CD4-positive, alpha-beta T cell treated with Interleukin-6 for 4 hours (primary cell): ENCODE measurements at places on chromosomes 1 and 21.

DNA sequence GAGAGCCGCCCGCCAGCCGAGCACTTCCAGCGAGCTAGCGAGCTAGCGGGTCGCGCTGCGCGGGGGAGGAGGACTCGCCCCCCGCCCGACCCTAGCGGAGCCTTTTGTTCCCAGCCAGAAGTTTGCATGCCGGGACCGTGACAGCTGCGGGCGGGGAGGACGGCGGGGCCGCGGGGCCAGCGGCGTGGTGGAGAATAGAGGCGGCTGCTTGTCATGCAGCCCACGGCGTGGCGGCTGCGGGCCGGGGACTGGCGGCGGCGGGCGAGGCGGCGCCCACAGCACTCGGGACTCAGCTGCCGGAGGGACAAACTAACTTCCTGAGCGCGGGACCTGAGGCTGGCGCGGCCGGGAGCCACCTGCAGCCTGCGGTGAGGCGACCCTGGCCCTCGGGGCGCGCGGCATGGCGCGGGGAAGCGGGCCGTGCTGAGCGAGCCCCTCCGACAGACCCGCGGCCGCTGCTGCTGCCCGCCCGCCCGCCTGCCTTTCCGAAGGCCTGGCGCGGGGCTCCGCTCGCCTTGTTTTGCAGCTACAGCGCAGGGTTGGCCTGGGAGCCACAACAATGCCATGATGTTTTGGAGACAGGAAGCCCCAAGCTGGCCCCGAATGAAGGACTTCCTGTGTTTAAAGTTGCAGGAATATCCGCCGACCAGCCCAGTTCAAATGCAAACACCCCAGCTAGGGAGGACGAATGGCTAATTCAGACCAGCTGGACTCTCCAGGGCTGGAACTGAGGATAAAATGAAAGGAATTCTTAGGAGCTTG lies 82.2 kb upstream of the BMP8A start:
- peak; percentile 41 for DNase-seq

- DNase-seq = no peak
Observed at GRCh38 chr1:230878591-230878990, 10.3 kb upstream of the C1orf198 start.

DNA sequence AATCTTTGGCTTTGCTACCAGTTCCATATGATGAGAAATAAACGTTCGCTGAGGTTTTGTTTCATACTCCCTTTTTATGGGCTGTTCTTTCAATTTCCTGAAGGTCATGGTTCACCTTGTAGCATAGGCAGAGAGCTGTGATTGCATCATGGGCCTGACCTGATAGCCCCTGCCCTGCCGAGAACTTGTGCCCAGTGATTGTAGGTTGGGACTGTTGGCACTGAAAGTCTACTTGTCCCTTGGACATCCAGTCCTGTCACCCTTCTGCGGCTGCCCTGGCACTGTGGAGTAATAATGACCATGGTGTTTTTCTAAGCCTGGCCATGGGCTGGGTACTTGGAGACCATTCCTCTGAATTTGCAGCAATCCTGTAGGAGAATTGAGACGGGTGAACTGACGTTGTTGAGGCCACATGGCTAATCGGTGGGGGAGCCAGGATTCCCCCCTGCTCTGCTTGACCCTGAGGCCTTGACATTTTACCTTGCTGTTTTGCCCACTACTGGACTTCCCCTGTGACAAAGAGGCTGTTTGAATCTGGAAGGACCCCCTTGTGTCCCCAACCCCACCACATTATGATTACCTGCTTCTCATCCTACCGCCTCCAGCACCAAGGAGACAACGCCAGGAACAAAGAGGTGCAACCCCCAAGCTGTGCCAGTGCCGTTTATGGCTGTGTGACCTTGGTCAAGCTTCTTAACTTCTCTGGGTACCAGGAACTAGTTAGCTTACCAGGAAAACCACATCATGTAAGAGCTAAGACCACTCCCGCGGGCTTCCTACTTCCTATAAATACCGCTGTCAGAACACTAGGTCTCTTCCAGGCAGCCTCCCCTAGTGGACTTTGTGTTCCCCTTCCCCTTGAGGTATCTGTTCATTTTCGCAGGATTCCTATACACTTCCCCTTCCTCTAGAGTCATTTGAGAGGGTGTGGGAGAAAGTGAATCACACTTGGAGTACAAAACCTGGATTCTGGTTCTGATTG lies 23.4 kb downstream of the SESN2 start:
- DNase-seq = no peak

DNA sequence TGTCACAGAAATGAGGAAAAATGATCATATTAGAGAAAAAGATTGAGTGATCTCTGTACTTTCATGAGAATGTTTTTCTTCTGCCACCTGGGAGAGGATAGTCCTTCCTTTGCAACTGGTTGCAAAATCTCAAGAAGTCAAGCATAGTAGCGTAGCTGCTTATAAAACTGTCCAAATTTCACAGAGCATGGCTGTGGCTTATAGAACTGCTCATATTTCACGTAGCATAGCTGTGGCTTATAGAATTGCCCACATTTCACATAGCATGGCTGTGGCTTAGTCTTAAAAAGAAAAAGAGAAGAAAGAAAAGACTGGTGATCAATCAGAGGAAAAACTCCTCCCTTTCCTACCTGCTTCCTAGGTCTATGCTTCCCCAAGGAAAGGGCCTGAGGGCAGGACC lies 329.5 kb downstream of the SIPA1L2 start:
- no peak for DNase-seq

- no peak for DNase-seq
Observed at GRCh38 chr1:233245191-233245765, 50.2 kb downstream of the PCNX2 start.

- DNase-seq = no peak
Observed at GRCh38 chr1:201370500-201370899, 7.0 kb downstream of the TNNT2 start.
